Fibroblast of the aortic adventitia (primary cell): ENCODE measurements at places on chromosomes 1 and 21.
A peak's percentile ranks its signal among the peaks of the same experiment; 100 is the strongest.

GRCh38 chr1:205225901-205226765 is 1.6 kb upstream of the TMCC2 start:
- no peak for DNase-seq

DNA sequence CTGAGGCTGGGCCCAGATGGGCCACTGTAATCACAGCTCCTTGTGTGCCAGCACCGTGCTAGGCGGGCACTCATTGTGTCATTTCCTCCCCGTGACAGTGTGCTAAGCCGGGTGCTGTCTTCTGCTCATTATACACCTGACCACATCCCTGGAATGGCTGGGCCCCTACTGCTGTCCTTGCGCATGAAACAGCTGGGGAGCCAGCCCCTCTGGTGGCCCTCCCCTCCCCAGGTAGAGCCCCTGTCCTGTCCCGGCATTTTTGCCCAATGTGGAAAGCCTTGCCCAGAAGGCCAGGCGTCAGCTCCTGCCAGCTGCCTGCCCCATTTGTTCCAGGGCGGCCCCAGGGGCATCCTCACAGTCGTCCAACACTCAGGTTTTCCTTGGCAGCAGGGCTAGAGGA is 107.4 kb upstream of the CASZ1 start:
- no peak for DNase-seq

GRCh38 chr1:201180901-201181300 is 9.7 kb upstream of the IGFN1 start:
- DNase-seq: no peak

DNA sequence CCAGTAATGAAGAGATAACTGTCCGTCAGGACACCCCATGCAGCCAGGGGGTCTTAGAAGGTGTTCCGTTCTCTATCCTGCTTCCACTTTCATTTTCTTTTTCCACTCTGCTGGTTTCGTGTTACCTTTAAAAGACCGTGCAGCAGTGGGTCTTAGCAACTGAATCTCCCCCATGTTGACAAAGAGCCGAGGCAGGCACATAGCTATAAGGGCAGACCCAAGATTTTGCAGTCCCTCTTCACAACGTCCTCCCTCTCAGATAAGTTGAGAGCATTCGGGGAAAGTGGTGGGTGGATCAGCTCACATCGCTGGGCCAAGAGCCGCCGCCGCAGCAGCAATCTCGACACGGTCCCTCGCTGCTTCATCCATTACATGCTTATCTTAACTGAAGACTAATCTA is 355.5 kb downstream of the LMO4 start:
- peak; percentile 48 for DNase-seq

GRCh38 chr1:156150333-156151011 is 2.9 kb upstream of the SEMA4A start:
- DNase-seq: no peak

DNA sequence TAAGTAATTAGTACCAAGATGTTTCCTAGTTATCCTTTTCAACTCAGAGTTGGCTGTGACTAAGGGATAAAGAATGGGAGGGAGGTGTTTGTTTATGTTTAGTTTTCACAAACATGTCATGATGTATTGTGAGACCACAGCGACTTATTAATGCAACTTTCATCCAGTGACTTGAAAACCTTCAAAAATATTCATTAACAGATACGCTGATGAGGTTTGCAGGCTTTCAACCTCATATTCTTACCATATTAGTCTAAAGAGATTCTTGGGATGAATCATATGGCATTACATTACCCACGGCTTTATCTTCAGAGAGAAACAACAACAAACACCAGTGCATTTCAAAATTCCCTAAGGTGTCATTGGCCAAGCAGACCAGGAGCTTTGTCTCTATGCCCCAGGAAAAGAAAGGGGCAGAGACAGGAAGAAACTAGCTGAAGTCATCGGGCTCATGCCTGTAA is 36.4 kb downstream of the PALMD start:
- DNase-seq: peak; percentile 48

DNA sequence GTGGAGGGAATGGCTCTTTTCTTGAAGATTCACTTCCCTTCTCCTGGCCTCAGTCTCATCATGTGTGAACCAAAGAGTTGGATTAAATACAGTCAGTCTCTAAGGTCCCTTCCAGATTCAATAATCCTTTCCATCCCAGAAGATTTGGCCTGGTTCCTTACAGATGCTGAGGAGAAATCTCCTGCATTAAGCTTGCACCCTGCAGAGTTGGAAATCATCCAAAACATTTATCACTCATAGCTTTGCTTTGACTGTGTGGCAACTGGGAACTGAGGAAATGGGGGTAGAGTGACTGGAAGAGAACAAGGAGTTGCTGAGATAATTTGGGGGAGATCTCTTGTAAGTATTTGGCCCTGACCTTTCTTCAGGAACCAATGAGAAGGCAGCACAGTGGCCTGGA is 220.5 kb upstream of the SGIP1 start:
- DNase-seq: peak; percentile 38

DNA sequence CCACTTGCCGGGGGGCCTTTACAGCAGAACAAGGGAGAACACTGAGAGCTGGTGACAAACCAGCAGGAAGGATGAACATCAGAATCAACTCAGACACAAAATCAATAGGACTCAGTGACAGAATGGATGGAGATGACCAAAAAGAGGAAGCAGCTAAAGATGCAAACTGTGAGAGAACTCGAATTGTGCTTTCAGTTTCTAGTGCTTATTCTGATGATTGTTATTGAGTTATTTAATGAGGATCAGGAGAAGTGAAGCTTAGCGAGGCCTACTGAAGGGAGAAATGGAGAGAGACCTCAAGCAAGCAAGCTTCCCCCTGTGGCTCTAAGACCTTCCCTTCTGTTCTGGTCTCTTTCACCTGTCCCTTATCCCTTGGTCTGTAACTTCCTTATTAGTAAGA is 30.3 kb upstream of the TMEM125 start:
- DNase-seq: no peak

DNA sequence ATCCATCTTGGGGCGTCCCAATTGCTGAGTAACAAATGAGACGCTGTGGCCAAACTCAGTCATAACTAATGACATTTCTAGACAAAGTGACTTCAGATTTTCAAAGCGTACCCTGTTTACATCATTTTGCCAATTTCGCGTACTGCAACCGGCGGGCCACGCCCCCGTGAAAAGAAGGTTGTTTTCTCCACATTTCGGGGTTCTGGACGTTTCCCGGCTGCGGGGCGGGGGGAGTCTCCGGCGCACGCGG is 282 bp upstream of the SOD1 start:
- DNase-seq: no peak

DNA sequence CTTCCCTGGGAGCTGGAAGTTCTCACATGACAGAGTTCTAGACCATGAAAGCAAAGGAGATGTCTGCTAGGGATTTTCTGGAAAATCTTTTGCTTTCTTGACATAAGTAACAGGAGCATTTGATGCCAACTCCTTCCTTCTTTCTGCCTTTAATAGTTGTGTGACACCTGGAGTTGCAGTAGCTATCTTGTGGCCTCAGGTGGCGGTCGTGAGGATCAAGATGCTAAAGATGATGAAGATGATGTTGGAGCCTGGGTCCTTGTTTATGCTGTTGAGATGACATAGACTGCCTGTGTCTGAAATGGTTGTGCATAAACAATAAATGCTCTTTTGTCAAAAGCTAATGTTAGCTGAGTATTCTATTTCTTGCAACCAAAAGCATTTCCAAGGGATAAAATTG is 32.7 kb upstream of the KIRREL1 start:
- DNase-seq: no peak

- DNase-seq: no peak
Observed at GRCh38 chr1:235404190-235404589, 37.0 kb downstream of the TBCE start.

DNA sequence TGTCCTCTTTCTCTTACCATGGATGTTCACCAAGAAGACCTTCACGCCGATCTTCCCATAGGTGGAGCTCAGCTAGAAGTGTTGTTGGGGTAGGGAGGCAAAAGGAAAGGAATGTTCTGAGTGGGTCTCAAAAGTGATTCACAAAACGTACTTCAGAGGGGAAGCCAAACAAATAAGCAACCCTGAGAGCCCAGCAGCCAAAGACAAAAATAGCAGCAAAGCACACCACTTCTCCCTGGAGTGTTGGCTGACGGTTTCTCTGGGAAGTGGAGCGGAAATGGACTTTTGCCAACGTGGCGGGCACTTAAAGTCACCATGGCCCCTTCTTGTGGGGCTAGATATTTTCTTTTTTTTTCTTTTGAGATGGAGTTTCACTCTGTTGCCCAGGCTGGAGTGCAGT is 23.1 kb downstream of the SLC26A9 start:
- DNase-seq: peak; percentile 73

- no peak for DNase-seq
Observed at GRCh38 chr1:119767486-119767885, 1.2 kb downstream of the HMGCS2 start.

DNA sequence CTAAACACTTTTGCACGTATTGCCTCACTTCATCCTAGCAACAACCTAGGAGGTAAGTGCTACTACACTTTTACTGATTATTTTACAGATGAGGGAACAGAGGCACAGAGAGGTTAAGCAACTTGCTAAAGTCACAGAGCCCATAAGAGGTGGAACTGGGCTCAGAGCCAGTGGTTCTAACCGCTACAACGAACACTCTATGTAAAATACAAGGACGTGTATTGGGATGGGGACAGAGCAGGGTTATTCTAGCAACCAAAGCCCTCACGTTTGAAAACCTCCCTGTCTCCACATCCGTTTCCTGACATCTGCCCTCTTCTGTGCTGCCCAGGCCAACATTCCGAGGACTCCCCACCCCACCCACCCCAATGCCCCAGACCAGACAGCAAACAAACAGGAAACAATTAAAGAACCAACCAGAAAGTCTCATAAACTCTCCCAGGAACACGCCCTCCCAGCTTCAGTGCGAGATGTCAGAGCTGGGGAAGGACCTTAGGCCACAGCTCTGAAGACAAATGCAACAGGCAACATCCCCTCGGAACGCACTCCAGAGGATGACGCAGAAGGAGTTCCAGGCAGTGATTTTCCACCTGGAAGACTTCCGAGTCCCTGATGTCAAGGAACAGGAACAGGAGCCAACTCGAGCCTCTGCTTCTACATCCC is 41.1 kb downstream of the GLIS1 start:
- DNase-seq: peak; percentile 64

GRCh38 chr1:205456383-205456867 is 580 bp upstream of the BLACAT1 start:
- no peak for DNase-seq

- DNase-seq: no peak
Observed at GRCh38 chr1:21639594-21640041, 29.5 kb downstream of the RAP1GAP start.

DNA sequence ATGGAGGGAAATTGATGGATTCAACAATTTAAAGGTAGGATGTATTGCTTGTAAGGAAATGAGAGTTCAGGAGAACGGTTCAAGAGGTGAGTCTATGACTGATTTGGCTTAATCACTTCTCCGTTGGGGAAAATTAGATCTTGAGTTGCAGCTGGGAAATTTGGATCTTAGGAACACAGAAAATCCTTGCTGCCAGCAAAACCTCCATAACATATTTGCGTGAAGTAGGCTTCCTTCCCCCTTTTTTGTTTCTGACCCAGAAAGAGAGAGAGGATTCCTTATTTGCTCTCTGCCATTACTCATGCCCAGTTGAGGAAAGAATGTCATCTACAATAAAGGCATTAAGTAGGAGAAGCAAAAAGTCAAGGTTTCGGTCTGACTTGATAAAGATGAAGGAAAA is 73.5 kb upstream of the PDC start:
- no peak for DNase-seq

GRCh38 chr21:39096754-39097153 is 86.5 kb downstream of the PSMG1 start:
- no peak for DNase-seq

DNA sequence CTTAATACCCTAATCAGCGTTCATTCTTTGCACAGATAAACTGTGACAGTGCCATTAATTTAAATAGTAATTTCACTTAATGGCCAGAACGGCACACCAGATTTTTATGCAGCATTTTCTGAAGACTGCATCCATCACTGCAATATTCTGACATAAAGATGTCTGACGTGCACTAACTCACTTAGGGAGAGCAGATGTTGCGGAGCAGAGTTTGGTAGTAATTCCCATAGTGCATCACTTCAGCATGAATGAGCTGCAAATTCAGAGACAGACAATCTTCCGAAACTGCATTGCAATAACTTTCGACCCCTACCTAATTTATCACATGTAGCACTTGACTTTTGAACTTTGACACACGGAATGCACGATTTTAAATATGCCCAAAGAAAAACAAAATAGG is 225.3 kb downstream of the KCTD3 start:
- no peak for DNase-seq

DNA sequence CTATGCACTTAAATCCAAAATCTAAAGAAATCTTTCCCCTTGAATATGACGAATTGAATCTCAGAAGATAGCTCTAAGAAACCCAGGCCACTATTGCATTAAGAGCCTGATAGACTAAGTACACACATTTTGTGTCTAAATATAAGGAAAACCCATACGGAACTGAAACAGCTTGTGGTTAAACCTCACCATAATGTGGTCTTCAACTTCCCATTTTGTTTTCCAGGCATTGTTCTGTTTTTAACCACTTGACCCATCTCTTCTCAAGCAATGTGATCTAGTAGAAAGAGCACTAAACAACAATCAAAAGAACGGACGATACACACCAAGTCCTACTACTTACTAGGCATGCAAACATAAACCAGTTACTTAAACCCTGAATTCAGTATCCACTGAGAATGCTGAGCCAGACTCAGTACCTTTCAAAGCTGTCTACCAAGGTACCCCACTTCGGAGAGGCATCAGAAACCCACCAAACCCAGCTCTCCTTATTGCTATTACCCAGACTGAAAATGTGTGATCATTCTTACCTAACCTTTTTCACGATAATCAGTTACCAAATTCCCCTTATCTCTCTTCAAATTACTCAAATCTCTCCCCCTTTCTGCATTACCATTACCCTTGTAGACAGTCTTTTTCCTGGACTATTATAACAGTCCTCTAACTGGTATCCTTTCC is 12.8 kb downstream of the OTUD7B start:
- no peak for DNase-seq

DNA sequence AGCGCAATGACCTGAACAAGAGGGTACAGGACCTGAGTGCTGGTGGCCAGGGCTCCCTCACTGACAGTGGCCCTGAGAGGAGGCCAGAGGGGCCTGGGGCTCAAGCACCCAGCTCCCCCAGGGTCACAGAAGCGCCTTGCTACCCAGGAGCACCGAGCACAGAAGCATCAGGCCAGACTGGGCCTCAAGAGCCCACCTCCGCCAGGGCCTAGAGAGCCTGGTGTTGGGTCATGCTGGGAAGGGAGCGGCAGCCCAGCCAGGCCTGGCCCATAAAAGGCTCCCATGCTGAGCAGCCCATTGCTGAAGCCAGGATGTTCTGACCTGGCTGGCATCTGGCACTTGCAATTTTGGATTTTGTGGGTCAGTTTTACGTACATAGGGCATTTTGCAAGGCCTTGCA is 5.4 kb upstream of the CCDC28B start:
- DNase-seq: no peak

- DNase-seq: no peak
Observed at GRCh38 chr1:81912383-81912782, 111.6 kb downstream of the ADGRL2 start.
